IPS DF 19.7 (cell line): ENCODE measurements at places on chromosomes 5 and 9.

- DNase-seq: no peak
Measured at GRCh38 chr9:8653855-8654254, 854.3 kb upstream of the DMAC1 start.

DNA sequence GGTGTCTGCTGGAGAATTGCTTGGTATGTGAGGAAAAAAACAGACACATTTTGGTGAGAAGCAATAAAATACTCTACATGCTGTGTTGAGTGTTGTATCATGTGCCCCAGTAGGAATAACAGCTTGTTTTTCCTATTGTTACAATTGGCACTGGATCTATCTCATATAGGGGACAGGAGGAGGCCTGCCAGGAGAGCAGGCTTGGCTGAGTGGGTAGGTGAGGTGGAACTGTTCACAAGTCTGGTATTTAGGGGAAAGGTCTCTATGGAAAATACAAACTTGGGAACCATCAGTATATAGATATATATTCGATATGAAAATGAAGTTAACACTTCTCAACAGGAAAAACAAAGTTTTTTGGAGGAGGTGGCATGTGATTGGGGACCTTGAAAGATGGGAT lies 9.5 kb upstream of the SH3TC2 start:
- DNase-seq: no peak

DNA sequence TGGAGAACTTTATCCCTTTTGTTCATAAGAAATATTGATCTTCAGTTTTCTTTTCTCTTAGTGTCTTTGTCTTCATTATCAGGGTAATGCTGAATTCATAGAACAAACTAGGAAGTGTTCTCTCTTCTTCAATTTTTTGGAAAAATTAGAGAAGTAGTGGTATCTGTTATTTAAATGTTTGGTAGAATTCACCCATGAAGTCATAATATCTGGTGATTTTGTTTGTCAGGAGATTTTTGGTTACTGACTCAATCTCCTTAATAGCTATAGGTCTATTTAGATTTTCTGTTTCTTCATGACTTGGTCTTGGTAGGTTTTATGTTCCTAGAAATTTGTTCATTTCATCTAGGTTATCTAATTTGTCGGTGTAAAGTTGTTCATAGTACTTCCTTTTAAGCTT lies 45.4 kb upstream of the STARD4 start:
- DNase-seq: no peak

DNA sequence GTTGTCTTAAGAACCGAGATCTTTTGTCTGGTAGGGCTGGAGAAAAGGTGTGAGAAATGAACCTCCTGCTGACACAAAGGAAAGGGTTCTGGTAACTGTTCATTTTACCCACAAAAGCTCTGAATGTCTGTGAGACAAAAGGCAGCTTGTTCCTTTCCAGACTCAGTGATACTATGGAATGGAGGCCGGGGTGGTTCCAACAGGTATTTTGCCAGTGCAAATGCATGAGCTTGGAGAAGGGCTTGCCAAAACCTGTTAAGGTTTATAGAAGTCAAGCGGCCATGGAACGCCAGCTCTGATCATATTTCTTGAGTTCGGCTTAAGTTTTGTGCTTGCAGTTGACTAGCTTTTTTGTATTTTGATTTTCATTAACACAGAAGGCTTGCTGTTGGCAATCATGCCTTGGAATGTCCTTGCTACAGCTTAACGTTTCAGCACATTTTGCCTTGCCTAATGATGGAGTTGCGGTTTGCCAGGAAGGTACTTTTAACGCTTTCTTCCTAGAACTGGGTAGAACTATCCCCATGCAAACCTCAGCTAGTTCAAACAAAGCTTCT lies 328.6 kb downstream of the PIK3R1 start:
- DNase-seq: no peak

- no peak for DNase-seq
Measured at GRCh38 chr5:157463621-157464518, 3.9 kb downstream of the NIPAL4 start.

GRCh38 chr9:113296796-113297558 lies 6.2 kb downstream of the RNF183 start:
- DNase-seq: no peak

DNA sequence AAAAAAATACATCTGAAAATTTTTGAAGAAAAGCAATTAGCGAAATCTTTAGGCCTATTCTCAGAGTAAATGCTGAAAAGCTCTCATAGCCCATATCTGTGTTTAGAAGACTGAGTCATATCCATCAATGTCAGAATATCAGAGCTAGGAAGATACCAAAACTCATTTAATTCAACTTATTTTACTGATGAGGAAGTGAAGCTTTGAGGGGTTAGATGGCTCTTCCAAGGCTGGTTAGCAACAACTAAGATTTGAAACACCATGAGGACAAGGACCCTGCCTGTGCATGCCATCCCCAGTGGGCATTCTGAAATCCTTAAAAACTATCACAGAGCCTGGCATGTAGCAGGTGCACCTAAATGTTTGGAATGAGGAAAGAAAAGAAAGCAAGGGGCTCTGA lies 2.5 kb downstream of the FREM1 start:
- DNase-seq: no peak

GRCh38 chr9:100322954-100323536 lies 29.7 kb downstream of the TEX10 start:
- DNase-seq: no peak
